ENCODE measurements at places on chromosomes 16 and 17.

DNA sequence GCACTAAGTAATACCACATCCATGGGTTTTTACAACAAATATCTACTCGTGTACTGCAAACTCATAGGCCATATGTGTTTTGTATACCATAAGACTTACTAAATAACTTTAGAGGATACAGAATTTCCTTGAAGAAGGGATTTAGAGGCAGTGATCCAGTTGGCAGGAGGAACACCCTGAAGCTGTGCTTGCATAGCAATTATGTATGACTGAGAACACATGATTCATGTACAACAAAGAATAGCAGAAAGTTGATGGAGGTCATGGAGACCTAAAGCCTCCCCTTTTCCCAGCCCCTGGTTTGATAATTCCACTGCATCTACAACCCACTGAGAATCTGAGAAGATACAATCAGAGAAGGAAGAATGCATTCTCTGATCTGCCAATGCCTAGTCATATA, 83.8 kb upstream of the PMFBP1 start:
- DNase-seq, result no peak

- DNase-seq, result no peak
These were observed 45.2 kb downstream of the N4BP1 start for GRCh38 chr16:48564544-48565444.

DNA sequence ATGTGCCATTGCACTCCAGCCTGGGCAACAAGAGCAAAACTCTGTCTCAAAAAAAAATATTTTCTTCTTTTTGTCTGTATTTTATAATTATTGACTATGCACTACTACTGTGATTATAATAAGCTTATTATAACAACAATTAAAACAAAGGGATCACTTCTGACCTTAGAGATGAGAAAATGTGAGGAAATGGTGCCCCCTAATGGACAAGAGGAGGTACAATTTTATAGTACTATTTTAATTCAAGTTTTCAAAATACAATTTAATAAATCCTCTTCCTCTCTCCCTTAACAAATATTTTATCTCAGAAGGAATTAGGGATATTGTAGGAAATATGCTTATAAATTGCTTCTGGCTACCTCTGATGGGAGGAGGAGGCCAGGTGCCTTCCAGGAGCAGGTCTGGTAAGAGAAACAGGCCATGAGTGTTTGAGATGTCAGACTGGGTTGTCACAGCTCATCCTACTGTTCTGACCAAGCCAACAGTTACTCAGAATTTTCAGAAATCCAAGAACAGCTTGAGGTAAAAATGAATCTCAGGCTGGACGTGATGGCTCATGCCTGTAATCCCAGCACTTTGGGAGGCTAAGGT, 14.0 kb downstream of the VPS53 start:
- no peak for DNase-seq

GRCh38 chr16:86579268-86580062, 1.1 kb downstream of the FOXL1 start:
- no peak for DNase-seq

DNA sequence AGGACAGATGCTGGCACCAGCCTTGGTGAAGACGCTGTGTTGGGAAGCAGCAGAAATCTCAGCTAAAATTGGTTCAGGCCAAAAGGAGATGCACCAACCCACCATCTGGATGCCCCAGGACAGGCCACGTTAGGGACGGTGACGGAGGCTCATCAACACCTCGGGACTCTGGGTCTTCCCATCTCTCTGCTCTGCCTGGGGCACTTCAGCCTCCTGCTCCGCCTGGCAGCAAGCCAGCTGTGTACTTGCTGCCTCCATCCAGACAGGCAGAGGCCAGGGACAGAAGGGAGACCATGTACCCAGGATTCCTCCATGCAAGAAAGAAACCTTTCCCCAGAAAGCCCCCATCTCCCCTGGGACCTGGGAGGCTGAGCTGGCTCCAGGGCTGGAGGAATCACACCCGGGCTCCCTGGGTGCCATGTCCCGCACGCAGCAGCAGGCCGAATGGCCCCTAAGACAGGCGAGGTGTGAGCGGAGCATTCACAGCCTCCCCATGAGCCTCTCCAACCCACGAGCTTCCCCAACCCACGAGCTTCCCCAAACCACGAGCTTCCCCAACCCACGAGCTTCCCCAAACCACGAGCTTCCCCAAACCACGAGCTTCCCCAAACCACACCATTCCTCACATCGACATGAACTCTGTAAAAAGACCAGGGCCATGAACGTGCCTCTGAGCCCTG, 274.5 kb downstream of the C16orf95 start:
- DNase-seq, result no peak

- DNase-seq, result no peak
These were observed 16.5 kb downstream of the NFE2L1 start for GRCh38 chr17:48064638-48065037.

DNA sequence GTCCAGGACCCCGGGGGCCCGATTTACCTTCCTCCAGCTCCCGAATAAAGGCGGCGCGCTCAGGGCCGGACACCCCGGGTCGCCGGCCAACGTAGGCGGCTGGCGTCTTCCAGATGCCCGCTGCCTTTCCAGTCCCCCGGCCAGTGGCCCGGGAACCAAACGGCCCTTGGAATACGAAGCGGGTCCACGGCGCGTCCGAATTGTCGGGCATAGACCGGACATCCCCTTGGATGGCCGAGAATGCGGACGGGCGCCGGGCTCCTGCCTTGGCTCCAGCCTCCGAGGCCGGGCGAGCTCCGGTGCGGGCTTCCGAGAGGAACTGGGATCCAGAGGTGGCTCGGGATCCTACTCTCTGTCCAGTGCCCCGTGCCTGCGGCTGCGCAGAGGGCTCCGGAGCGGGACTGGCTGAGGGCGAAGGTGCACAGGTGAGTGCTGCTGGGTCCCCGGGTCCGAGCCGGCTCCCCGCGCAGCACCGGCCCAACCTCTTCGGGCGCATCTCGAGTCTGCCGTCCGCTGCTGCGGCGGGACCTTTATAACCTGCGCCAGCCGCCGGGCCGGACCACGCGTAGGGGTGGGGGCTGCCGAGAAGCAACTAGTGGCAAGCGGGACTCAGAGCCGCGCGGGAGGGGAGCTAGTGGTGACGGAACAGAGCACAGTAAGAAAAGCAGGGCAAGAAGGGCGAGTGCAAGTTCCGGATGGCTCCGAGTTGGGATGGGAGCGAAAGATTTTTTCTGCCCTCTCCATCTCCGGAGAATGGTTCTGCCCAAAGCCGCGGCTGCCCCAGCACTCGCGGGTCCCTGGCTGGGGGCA, at the start of gene HAP1:
TSS of gene HAP1 (minus strand) at position 505 of the 810 bp plus-strand sequence. CDS start at position 496, 9 bp downstream.
- no peak for DNase-seq

DNA sequence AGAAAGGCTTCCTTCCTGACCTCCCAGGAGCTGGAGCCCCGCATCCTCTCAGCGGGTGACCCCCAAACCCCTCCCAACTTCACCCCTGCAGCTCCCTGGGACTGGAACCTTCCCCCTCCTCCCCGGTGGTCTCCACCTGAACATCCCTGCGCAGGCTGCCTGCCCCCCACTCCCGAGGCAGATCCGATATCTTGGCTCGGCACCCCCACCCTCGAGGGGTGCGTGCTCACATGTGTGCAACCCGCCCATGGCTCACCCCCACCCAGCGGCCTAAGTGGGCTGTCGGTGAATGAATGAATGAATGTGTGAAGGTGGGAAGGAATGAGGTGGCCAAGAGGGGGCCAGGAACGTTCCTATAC, 39.7 kb downstream of the SLC7A5 start:
- no peak for DNase-seq

GRCh38 chr17:55672585-55673501, 49.8 kb downstream of the TMEM100 start:
- no peak for DNase-seq

DNA sequence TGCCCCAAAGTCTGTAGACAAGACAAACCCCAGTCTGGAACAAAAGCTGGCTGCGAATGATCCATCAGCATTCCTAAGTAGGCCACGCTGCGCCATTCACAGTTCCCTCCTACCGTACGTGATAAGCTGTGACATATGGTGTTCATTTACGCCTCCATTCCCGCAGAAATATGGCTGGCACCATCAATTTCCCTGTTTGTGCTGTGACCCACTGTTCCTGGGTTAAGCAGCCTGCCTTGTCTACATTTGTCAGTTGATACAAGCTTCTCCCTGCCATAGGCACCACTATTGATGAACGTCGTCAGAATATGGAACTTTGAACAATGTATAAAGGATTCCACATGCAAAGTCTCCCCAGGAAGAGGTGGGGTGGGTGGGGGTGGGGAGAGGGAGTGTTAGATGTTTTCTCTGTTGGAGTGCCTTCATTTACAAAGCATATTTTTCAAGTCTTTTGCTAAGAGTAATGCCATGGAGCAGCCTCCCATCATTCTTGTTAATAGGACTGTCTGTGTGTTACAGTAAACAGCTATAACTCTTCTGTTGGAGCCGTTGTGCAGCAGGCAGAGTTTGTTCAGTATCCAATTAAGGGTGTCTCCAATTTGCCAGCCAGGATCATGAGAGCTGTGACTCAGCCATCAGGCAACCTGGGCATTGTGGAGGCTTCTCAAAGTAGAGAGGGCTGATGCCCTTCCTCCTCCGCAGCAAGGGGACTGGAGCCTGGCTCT, 294.6 kb downstream of the TMEM114 start:
- no peak for DNase-seq

DNA sequence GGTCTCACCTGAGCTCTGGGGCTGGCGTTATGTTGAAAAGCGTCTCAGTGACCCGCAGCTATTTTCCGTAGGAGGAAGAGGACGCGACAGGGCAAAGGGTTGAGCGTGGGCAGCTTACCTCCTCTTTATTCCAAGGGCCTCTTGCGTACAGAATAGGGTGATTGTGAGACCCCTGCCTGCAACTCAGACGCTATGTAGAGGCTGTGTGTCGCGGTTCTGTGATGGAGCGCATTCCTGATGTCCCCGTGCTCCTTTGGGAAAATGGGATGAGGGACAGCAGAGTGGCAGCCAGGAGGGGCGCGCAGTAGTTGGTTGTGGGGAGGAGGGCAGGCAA, 531 bp upstream of the CDH8 start:
- no peak for DNase-seq
